Kidney capillary endothelial cell (primary cell): ENCODE measurements at places on chromosomes 11 and 22.

DNA sequence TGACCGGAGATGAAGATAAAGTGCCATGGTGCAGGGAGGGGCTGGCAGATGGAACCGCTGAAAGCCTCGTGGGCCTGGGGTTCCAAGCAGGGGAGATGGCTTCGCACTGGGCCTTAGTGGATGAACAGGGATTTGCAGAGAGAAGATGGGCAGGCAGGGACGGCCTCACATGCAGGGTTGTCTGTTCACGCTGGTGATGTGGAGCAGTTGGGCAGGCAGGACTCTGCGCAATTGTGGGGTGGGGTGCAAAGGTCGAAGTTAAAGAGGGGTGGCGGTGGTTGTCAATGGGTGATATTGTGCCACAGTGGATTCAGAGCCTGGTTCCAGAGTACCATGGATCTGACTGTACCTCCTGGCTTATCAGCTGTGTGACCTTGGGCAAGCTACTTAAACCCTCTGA lies 7.9 kb downstream of the MB start:
- no peak for DNase-seq

DNA sequence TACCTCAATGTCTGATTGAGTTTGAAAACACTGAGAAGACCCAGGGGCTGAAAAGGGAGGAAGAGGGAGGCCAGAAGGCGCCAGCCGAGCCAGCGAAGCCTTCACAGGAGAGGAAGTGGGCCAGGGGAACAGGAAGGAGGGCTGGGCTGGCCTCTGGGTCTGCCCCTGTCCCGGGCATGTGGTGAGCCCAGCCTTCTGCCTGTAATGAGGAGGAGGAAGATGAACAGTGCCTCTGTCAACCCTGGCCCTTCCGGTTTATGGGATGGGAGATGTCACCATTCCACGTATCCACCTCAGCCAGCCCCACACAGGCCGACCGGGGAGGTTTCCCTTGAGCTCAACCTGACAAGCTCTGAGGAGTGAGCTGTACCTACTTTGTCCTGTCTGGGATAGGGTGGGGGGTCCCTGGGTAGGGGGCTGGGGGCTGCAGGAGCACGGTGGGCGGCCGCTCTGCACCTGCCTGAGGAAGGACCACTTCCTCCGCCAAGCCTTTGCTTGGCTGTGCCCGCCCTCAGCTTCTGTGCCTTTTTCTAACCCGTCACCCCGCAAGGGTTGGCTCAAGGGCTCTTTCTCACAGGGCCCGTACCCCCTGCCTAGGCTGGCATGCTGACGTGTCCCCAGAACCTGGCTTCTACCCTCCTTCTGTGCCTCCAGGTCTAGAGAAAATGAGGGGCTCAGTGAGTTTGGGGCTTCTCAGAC lies 2.0 kb downstream of the PARVG start:
- peak; percentile 13 for DNase-seq

DNA sequence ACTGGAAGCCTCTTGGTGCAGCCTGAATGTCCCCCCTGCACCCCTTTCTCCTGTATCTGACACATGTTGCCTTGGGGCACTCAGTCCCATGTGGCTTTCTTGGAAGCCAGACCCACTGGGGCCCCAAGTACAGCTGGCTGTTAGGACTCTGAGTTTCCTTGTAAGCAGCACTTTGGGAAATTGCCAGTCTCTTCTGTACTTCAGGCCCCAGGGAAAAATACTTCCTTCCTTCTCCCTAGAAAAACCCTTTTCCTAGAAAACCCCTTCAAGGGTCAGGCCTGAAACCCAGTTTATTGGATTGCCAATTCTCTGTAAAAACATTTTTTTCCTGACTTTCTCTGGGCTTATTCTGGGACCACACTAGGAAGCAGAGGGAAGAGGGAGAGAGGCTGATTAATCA lies 360.3 kb downstream of the TENM4 start:
- no peak for DNase-seq

DNA sequence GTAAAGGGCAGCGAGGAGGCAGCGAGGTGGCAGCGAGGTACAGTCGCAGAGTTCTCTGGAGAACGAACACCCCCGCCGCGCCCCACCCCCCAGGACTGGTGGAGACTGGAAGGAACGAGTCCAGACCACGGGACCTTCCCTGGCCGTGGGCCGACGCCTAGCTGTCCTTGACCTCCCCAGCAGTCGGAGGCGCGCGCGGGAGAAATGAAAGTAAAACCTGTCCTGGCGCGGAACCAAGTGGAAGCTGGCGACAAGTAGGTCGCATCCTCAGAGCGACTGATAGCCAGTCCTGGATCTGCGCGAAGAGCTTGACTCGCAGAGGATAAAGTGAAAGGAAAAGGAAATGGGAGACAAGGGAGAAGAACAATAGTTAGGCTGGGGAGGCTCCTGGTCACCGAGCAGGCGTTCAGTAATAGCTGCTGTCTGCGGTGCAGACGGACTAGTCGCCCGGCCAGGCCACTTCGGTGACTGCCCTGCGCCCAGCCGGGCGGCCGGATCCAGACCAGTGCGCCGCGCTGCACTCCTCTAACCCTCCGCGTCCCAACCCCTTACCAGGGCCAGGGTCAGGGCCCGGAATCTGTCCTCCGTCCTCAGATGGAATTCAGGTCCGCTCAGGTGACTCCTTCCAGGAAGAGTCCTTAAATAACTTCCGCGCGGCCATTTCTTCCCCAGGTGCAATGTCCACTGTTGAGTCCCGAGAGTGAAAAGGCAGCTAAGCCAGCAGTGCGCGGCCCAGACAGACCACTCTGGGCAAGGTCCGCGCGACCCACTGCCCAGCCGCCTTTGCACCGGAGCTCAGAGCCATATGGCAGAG lies 1.9 kb upstream of the ADM start:
- peak; percentile 51 for DNase-seq

- DNase-seq, result no peak
Observed at GRCh38 chr11:113505046-113505445, 29.8 kb upstream of the DRD2 start.

GRCh38 chr11:21631991-21632390 lies 560.9 kb upstream of the ANO5 start:
- no peak for DNase-seq
